NCI-H2081 treated with DMSO at 0.1 percent for 48 hours (cell line): ENCODE measurements at places on chromosomes 2 and 18.

GRCh38 chr2:239304533-239305221 is 96.1 kb downstream of the HDAC4 start:
- no peak for DNase-seq

DNA sequence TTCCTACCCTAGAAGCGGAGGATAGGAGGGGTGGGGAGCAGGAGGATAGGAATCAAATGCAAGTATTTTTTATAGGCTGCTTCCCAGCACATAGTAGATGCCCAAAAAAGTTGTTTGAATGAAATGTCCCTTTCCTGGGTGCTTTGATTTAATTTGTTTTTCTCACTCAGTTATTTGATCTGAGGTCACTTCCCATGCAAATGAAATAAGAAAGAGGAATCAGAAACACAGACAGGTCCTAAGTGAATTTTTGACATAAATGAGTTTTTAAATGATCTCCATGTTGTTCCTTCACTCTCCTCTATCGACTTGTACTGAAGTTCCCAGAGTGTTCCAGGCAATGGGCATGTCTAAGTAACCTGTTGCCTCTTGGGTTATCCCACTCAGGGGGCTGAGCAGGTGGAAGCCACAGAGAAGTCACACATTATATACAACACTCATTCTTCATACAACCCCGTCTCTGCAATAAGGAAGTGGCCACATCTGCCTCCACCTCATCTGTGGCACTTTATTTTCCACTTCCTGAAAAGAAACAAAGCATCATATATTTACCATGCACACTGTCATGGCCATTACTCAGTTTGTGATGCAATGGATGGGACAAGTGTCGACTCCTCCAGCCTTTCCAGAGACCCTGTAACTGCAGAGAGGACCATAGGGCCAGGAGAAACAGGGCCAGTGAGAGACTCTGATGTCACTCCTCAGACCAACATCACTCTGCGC is 81.9 kb upstream of the ZNF397 start:
- DNase-seq = no peak

DNA sequence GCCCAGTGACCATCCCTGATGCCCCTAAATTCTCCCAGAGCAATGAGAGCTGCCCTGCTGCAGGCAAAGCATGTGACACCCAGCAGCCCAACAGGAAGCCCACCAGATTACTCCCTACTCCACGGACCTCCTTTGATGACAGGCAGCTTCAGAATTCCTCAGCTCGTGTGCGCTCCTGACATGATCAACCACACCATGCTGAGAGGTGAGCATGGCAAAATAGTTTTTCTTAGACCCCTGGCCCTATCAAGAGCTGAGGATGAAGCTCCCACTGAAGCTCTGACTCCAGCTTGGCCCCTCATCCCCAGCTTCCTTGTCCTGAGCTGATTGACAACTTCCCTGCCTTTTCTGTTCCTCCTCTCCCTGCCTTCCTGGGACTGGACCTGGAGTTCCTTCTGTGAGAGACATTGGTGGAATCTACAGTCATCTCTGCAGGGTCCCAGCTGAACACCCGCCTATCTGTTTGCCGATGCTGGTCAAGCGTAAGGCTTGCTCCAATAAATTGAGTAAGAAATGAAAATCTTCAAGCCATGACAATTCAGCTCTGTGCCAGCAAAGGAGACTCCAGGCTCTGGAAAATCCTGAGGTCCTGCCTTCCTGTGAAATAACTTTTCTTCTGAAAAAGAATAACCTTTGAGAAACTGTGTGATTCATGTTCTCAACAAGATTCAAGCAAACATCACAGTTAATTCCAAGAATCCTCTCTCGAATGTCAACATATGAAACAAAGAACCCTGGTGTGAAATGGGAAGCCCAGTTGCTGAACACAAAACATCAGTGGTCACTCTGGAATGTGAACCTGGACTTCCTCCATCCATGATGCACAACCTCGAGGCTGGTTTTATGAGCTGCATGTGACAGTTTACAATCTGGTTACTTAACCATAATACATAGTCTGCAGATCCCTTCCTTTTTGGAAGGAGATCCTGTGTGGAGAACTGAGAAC is 201.1 kb downstream of the SPP2 start:
- DNase-seq = no peak

GRCh38 chr2:33812707-33813106 is 213.6 kb upstream of the FAM98A start:
- no peak for DNase-seq
